Neuronal stem cell (in vitro differentiated cells): ENCODE measurements at places on chromosomes 11 and 22.

DNA sequence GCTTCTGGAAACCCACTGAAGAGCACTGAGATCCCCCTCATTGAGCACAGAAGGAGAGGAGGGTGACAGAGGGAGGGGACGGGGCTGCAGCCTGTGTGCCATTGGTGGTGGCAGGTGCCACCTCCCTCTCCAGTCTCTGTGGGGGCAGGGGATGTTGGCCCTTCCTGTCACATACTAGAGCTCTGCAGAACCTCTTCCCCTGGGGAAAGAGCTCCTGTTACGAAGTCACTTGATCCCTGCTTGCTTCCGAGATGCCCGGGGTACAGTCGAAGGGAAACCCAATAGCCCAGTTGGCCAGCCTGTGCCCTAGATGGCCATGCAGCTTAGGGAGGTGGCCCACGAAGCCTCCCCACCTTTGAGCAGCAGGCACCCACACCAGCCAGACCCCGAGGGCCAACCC, 29.4 kb downstream of the DAGLA start:
- DNase-seq, result no peak

DNA sequence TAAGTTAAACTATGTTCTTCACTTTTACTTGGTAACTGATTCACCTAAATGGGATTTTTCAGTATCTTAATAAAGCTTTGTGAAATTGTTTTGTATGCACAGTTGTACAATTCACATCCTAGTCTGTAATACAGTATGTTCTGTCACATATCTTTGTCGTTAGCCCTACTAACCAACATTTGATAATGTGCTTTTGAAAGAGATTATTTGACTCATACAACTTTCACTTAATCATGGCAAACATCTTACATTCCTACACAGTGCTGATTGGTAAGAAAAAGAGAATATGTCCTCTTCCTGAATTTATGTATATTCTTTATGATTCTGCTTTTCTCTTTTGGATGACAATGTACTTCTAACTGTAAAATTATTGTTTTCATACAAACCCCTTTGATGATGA, 234.5 kb downstream of the METTL15 start:
- DNase-seq, result no peak

DNA sequence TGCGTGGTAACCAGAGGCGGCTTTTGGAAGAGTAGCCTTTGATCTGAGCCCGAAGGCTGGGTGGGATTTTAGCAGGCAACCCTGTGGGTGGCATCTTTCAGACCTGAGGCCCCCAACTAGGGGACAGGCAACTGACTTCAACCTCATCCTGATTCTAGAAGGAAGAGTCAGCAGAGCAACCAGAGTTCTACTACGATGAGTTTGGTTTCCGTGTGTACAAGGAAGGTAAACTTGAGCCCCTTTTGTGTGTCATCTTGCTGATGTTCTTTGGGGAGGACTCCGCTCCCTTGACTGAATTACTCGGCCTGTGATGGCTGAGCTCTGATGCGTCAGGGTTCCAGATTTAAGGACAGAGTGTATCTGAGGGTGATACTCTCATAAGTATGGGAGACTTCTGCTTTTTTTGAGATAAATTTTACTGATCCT, 31.6 kb downstream of the SGSM3 start:
- DNase-seq, result no peak

- DNase-seq, result no peak
These were observed 746.2 kb downstream of the NELL1 start for GRCh38 chr11:21415606-21416005.

DNA sequence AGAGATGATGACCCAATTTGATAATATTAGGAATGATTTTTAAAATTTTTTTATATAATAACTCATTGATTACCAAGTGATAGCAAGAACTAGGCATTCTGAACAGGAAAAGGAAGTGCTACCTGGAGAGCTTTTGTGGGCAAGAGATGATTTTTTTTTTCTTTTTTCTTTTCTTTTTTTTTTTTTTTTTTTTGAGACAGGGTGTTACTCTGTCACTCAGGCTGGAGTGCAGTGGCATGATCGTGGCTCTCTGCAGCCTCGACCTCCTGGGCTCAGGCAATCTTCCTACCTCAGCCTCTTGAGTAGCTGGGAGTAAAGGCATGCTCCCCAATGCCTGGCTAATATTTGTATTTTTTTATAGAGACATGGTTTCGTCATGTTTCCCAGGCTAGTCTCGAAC, 40.4 kb downstream of the TNRC6B start:
- DNase-seq, result no peak

GRCh38 chr22:35324067-35324466, 24.4 kb downstream of the TOM1 start:
- no peak for DNase-seq

- DNase-seq, result no peak
These were observed 20.2 kb upstream of the PRDM10 start for GRCh38 chr11:130022799-130023198.
